HFF-Myc (cell line): ENCODE measurements at places on chromosomes 1 and 21.

- DNase-seq = no peak
Measured at GRCh38 chr1:110734133-110734680, 59.5 kb upstream of the KCNA3 start.

DNA sequence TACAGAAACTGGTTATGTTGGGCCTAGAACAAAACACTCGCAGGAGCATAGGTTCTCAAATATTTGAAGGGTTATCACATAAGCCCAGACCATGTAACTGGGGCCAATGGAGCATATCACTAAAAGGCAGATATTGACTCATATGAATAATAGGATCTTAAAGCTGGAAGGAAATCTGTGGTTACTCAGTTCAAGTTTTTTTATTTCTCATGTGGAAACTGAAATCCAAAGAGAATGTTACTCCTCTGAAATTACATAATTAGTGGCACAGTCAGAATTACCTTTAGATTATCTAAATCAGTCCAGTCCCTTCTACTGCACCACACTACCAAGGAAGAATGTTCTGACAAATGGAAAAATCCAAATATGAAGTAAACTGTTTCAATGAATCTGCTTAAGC, 12.0 kb downstream of the SLAMF8 start:
- DNase-seq = no peak

GRCh38 chr21:27129215-27129614, 162.3 kb upstream of the ADAMTS5 start:
- DNase-seq = no peak

DNA sequence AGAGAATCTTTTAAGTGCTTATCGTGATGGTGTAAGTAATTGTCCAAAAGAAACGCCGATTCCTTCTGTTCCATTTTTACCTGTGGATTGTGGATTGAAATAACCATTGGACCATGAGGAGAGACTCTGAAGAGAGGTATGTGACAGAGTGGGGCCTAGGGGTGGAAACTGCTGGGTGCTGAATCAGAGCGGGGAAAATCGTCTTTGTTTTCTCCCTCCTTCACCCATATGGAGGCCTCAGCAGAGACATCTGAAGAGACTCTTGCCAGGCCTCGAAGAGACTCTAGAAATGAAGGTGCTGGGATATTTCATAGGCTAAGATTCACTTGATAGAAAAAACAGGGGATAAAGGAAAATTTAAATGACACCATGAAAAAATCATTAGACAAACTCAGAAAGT, 1327.0 kb downstream of the BRINP3 start:
- DNase-seq = no peak

DNA sequence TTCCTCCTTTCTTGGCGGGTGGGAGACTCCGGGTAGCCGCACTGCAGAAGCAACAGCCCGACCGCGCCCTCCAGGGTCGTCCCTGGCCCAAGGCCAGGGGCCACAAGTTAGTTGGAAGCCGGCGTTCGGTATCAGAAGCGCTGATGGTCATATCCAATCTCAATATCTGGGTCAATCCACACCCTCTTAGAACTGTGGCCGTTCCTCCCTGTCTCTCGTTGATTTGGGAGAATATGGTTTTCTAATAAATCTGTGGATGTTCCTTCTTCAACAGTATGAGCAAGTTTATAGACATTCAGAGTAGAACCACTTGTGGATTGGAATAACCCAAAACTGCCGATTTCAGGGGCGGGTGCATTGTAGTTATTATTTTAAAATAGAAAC, 2.5 kb downstream of the OLIG2 start:
- DNase-seq = no peak

GRCh38 chr21:41360072-41360821, 1.6 kb upstream of the MX2 start:
- no peak for DNase-seq

DNA sequence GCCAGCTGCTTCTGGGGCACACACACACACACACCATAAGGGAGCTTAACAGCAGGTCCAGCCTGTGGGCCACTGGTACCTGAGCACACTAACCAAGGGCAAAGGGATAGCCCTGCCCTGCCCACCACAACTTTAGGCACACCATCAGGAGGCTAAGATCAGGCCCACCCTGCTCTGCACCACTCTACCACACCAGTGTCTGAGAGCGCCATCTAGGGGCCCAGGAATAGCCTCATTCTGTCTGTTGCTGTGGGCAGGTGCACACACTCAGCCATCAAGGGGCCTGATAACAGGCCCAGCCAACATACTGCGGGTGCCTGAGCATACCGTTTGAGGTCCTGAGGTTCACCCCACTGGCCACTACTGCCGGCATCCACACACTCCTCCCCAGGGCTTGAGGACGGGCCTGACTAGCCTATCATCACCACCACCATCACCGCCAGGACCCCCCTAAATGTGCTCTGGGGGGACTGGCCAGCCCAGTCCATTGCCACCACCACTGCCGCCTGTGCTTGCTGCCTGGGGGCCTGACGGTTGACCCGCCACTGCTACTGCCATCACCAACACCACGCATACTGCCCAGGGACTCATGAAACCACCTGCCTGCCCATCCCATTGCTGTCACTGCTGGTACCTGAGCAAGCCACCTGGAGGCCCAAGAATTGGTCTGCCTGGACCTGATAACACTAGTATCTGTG, 31.3 kb downstream of the NSL1 start:
- no peak for DNase-seq

DNA sequence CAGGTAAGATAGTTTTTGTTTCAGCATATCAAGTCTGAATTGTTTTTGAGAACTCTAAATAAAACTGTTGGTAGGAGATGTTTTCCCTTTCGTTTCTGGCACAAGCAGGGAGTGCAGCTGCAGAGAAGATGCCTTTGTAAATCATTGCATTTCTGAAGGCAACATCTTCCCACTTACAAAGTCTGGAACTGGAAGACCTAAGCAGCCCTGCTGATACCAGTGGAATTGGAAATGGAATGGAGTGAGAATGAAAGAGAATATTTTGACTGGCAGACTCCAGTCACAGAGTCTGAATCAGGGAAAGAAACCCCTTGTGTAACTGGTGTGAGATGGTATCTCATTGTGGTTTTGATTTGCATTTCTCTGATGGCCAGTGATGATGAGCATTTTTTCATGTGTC, 815.6 kb downstream of the LTN1 start:
- DNase-seq = no peak

DNA sequence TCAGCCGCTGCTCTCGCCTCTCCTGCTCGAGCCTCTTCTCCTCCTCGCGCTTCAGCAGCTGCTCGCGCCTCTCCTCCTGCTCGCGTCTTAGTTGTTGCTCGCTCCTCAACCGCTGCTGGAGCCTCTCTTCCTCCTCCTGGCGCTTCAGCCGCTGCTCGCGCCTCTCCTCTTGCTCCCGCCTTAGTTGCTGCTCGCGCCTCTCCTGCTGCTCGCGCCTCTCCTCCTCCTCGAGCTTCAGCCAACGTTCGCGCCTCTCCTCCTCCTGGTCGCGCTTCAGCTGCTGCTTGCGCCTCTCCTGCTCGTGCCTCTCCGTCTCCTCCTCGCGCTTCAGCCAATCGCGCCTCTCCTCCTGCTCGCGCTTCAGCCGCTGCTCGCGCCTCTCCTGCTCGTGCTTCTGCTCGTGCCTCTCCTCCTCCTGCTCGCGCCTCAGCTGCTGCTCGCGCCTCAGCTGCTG, 3.7 kb downstream of the TCHH start:
- no peak for DNase-seq

DNA sequence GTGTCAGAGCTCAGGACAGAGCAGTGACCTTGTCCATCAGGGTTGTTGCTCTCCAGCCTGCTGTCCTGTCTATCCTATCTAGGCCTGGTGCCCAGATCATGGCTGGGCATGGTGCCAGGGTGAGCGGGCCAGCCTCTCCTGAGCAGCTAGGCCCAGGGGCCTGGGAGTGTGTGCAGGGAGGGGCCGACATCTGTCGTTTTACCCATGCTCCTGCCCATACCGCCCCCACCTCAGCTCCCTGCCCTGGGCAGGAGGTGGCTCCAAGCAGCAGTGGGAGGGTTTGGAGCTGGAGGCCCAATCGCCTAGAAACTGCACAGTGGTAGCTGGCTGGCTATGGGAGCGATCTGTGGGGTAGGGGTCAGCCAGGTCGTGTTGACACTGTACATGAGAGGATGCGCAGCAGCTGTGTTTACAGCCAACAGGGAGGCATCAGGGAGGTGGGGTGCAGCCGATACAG, 6.5 kb downstream of the INSRR start:
- DNase-seq = no peak

DNA sequence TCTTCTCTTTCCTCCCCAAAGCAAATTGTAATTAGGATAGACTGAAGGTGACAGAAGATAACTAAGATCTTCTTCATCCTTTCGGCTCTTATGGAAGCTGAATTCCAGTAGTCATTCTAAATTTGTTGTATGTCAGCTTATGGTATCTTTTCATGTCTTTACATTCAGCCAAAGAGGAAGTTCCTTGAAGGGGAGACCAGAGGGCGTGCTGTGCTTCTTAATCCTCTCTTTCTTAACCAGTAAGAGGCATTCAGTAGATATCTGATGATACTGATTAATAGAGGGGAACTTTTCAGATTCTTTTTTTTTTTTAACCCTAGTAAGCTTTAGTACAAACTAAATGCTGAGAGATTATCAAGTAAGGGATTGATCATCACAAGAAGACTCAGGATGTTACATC, 102.3 kb downstream of the OSBPL9 start:
- DNase-seq = no peak

- no peak for DNase-seq
Measured at GRCh38 chr1:167683641-167684502, 37.9 kb upstream of the MPZL1 start.

DNA sequence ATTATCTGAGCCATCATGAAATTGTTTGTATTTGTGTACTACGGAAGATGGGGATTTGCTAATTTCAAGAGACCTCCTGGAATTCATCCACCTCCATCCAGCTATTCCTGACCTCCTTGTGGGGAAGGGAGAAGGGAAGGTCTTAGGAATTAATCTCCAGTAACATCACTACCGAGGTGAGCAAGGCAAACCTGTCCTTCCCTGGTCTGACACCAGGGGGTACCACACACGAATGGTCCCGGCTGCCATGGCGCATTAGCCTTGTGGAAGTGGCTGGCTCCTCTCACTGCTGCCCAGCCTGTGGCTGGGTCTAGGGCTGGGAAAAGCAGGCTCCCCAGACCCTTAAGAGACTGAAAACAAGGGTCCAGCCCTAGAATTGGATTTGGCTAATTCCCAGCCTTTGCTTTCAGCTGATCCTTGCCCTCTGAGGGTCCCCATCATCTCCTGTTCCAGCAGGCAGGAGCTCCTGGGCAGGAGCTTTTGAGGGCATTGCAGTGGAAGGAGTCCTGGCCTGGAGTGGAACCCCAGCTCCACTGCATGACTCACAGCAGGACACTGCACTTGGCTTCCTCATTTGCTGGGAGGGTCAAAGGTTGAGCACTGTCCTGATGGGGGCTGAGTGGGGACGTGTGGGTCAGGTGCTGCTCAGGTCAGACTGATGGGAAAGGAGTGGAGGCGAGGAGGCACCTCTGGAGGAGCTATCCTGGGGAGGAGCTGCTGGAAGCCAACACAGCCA, 34.8 kb downstream of the RIMS3 start:
- no peak for DNase-seq

GRCh38 chr1:18633422-18634155, 2.9 kb downstream of the PAX7 start:
- DNase-seq = no peak

DNA sequence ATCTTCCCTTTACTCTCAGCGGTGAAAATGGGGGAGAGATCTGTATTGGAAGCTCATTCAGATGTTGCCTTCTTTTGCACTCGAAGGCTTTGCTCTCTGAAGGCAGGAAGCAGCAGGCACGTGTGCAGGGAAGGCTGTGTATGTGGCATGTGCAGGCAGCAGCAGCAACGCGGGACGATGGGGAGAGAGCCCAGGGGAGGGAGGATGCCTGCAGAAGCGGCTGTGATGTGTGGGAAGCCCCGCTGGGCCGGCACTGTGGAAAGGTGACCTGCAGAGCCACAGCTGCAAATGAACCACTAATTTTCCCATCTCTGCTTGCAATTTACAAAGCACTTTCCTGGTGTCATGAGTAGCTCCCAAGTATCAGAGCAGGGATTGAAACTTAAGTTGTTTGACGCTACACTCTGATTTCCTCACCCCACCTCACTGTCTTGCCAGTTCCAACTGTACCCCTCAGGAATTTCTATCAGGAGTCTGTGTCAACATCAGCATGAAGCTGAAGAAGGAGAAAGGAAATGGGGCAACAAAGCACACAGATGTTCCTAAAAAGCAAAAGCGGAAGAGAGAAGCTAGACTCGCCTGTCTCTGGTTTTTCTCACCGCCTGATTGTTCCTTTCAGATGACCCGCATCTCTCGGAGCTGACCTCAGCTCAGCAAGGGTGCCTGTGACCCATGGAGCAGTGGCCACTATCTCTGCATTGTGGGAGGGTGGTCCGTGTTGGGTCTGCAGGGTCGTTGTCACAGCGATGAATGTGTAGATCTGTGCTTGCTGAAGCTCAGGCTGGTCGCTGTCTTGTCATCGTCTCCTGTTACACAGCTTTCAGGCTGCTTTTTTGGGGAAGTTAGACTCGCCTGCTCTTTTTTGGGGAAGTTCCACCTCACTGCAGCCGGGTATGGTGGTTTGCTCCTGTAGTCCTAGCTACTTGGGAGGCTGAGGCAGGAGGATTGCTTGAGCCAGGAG, 156.1 kb downstream of the KIF26B start:
- DNase-seq = no peak

- no peak for DNase-seq
Measured at GRCh38 chr1:157955221-157955620, 38.2 kb upstream of the KIRREL1 start.

- DNase-seq = no peak
Measured at GRCh38 chr1:43803646-43804045, 96.3 kb downstream of the ST3GAL3 start.

GRCh38 chr1:221832617-221833016, 90.7 kb upstream of the DUSP10 start:
- no peak for DNase-seq

DNA sequence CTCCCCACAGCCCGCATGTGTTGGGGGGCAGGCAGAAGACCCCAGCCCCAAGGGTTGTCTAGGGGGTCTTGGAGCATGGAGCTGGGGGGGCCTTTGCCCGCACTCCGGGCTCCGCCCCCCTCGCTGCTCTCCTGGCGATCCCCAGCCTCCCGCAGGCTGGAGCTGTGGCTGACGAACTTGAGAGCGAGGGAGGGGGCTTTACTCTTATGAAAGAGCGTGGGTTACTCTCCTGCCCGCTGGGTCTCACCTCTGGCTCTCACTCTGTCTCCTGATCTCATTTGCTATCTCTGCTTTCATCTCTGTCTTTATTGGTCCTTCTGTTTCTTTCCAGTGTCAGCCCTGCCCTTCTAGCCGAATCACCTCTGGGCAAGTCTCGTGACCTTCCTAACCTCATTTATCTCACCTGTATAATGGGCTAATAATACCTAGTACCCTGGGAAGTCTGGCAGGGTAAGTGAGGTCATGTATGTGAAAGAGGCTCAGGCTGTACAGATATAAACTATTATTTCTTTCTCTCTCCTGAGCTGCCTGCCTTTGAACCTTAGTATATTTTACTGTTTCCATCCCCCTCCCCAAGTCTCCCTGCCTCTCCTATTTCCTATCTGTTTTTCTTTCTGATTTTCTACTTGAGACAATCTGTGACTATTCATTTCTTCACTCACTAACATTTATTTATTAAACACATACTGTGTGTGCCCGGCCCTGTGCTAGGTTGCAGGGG, 731 bp downstream of the EFNA4 start:
- no peak for DNase-seq
